ENCODE measurements at places on chromosomes 16 and 17.

DNA sequence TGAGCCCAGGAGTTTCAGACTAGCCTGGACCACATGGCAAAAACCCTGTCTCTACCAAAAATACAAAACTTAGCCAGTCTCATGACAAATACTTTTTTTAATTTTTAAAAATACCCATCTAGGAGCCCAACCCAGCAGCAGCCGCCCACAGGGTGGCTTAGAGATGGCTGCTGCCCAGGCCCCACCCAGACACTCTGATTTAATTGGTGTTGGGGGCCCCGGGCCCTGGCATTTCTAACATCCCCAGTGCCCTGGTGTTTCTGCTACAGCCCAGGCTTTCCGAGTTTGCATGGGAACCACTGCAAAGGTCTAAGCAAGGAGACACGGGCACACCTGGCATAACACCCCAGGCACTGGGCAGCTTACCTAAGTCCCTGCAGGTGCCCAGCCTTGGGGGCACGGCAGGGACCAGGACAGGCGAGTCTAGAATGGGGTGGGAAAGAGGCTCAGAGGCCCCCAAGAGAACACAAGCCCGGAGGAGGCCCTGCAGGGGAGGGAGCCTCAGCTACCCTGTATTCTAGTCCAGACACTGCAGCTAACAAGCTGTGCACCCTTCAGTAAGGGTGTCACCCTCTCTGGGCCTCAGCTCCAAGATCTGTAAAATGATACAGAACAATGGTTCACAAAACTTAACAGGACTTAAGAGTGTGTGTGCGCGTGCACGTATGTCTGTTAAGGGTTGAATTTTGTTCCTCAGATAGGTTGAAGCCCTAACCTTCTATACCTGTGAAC is 48.8 kb downstream of the RMI2 start:
- peak; percentile 42 for DNase-seq
- no peaks in the 10 kb centered on the region for H3K27me3 ChIP-seq
- no peaks in the 10 kb centered on the region for H3K36me3 ChIP-seq
- H3K4me3 ChIP-seq, result no peak overlapping the region
- peaks cover 9% of the 10 kb centered on the region for H3K4me1 ChIP-seq
- no peak overlapping the region for H3K27ac ChIP-seq

- H3K27ac ChIP-seq, result peak overlapping the region; percentile 45
- no peaks in the 10 kb centered on the region for H3K27me3 ChIP-seq
- no peaks in the 10 kb centered on the region for H3K36me3 ChIP-seq
- no peak for DNase-seq
- H3K4me1 ChIP-seq, result no peaks in the 10 kb centered on the region
Measured at GRCh38 chr17:66713533-66714042, 121.3 kb upstream of the CACNG5 start.

DNA sequence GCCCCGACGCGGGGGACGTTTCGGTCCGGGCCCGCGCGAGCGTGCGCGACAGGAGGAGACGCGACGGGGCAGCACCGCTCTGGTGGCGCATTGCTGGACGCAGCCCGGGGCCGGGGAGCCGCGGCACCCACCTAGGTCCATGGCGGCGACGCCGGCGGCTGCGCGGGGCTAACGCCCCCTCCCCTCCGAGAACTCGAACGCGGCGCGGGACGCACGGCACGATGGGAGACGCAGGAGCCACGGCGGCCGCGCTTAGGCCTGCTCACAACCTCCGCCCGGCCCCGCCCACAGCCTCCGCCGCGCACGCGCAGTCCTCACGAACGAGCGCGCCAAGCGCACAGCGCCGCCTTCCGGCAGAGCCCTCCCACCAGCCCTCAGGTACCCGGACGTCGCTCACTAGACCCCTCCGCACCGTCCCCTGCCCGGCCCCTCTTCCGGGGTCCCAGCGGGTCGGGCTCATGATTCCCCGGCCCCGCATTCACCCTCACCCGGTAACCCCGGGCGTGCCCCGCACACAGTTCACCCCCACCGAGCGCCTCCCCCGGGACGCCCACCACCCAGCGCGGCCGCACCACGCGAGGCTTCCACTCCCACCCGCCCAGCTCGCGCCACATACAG is at the start of gene GEMIN4:
GEMIN4 (minus strand) TSS at position 263 of the 618 bp plus-strand sequence; CDS start at position 141, 122 bp downstream.
- peak within 1 kb of the TSS; percentile 83 for H3K4me3 ChIP-seq
- H3K27me3 ChIP-seq, result no peaks in the 10 kb centered on the region
- H3K4me1 ChIP-seq, result peaks cover 28% of the 10 kb centered on the region
- peak within 1 kb of the TSS; percentile 55 for H3K27ac ChIP-seq
- no peaks in the 10 kb centered on the region for H3K36me3 ChIP-seq

DNA sequence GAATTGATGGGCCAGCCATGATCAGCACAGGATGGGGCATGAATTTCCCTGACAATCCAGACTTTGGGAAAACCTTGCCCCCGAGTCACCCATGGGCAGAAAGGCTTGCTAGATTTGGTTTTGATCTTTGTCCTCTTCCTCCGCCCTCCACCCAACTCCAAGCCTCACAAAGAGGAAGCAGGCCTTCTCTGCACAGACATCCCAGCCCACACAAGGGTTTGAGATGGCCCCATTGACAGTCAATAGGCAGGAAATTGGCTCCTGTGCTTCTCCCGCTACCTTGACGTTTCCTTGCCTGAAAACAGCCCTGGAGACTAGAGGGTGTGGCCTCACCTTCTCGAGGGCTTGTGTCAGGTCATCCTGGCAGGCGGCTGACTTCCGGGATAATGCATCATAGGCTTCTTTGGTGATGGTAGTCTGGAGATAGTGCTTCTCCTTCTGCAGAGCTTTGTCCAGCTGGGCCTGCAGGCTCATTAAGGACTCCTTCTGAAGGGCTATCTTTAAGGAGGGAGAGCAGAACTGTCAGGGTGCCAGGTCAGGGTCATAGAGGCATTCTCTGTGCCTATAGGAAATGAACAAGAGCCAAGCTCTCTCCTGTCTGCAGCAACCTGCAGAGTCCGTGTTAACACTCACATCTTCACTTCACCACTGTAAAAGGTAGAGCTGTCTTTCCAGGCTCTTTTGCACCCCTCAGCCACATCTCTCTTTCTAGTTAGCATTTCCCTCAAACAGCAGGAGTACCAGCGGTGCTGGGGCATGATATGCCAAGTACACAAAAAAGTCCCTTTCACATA is 32.2 kb downstream of the DHX38 start:
- H3K4me1 ChIP-seq, result peaks cover 9% of the 10 kb centered on the region
- DNase-seq, result no peak
- H3K27me3 ChIP-seq, result no peaks in the 10 kb centered on the region
- no peak overlapping the region for H3K4me3 ChIP-seq
- H3K36me3 ChIP-seq, result no peaks in the 10 kb centered on the region

GRCh38 chr16:83501481-83501880 is 306.3 kb upstream of the HSBP1 start:
- no peak overlapping the region for H3K4me3 ChIP-seq
- no peaks in the 10 kb centered on the region for H3K27me3 ChIP-seq
- no peak for DNase-seq
- no peak overlapping the region for H3K27ac ChIP-seq
- H3K36me3 ChIP-seq, result no peaks in the 10 kb centered on the region
- H3K4me1 ChIP-seq, result no peaks in the 10 kb centered on the region

- no peaks in the 10 kb centered on the region for H3K27me3 ChIP-seq
- no peak for DNase-seq
- H3K4me3 ChIP-seq, result no peak overlapping the region
- H3K36me3 ChIP-seq, result no peaks in the 10 kb centered on the region
- no peak overlapping the region for H3K27ac ChIP-seq
Measured at GRCh38 chr17:73030995-73031394, 61.5 kb downstream of the SLC39A11 start.

DNA sequence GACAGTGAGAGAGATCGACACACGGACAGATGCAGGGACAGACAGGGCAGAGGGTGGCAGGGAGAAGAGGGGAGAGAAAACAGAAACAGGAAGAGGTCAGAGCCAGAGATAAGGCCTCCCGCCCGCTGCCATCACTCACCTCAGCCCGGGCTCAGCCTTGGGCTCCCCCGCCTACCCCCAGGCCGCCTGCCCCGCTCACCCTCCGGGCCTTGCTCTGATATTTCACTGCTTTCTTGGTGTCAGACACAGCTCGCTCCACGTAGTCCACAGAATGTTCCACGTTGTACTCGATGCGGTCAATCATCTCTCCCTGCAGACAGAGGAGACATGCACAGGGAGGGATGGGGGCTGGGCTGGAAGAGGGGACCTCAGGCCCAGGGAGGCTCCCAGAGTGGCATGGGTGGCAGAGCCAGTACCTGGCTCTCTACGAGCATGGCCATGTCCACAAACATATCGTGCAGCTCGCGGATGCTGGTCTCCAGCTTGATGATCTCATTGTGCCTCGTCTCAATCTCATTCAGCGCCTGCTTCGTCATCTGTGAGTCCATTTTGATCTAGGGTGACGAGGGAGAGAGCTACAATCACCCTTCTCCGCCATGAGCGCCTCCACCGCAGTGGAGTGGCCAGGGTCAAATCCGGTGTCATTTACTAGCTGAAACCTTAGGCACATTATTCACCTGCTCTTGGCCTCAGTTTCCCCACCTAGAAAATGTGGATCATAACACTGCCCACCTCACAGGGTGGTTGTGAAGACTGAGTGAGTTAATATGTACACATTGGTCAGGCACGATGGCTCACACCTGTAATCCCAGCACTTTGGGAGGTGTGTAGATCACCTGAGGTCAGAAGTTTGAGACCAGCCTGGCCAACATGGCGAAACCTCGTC is 8.2 kb downstream of the HSD3B7 start:
- H3K4me1 ChIP-seq, result peaks cover 16% of the 10 kb centered on the region
- no peak for DNase-seq
- H3K36me3 ChIP-seq, result peaks cover 7% of the 10 kb centered on the region
- no peak overlapping the region for H3K27ac ChIP-seq
- peaks cover 3% of the 10 kb centered on the region for H3K27me3 ChIP-seq

DNA sequence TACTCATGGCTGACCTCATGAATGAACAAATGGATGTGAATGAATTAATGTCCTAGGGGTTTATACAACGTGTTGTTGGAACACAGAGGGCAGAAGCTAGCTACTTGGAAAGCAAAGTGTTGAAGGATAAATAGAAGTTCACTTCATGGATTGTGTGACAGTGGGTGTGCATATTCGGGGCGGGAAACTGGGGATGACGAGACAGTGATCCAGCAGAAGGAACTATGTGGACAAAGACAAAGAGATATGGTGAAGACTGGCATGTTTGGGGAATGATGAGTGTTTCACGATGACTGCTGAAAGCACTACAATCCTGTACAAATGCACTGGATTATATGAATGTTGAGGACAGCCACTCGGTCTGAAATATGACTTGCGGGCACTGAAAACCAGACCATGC is 250.5 kb upstream of the C16orf82 start:
- H3K27ac ChIP-seq, result no peak overlapping the region
- H3K4me3 ChIP-seq, result no peak overlapping the region

GRCh38 chr16:30896261-30896888 is at the start of gene CTF1:
Gene CTF1, plus strand, starts transcription at chr16:30896614. Its CDS starts 30 bp downstream, at chr16:30896644.
- peak; percentile 89 for DNase-seq
- H3K4me1 ChIP-seq, result peaks cover 71% of the 10 kb centered on the region
- no peaks in the 10 kb centered on the region for H3K27me3 ChIP-seq
- peak within 1 kb of the TSS; percentile 93 for H3K27ac ChIP-seq
- peaks cover 13% of the 10 kb centered on the region for H3K36me3 ChIP-seq

GRCh38 chr16:15752717-15753488 is 102.9 kb downstream of the NDE1 start:
- no peaks in the 10 kb centered on the region for H3K36me3 ChIP-seq
- DNase-seq, result no peak
- no peak overlapping the region for H3K27ac ChIP-seq

GRCh38 chr17:13599168-13599577 is 2.6 kb downstream of the HS3ST3A1 start:
- H3K36me3 ChIP-seq, result no peaks in the 10 kb centered on the region
- H3K4me1 ChIP-seq, result peaks cover 23% of the 10 kb centered on the region
- no peak for DNase-seq
- H3K27me3 ChIP-seq, result peaks cover 28% of the 10 kb centered on the region
- peak overlapping the region; percentile 86 for H3K27ac ChIP-seq
- H3K4me3 ChIP-seq, result no peak overlapping the region

DNA sequence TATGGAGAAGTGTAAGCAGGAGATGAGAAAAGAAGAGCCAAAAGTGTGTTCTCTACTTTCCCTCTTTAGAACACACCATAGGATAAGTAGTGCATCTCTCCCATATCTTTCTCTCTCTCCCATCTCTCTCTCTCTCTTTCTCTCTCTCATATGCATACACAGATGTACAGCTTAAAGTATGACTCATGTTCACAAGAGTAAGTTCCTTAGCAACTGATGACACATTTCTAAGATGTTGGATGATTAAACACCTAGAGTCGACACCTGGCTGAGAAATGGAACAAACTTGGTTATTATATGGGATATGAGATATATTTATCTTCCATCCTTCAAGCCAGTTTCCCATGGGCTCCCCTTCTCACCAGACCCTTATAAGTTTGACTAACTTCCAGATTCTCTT is 113.5 kb downstream of the TMEM132E start:
- H3K36me3 ChIP-seq, result no peaks in the 10 kb centered on the region
- H3K4me1 ChIP-seq, result no peaks in the 10 kb centered on the region
- H3K27me3 ChIP-seq, result peaks cover 29% of the 10 kb centered on the region
- no peak overlapping the region for H3K4me3 ChIP-seq
- no peak overlapping the region for H3K27ac ChIP-seq
- no peak for DNase-seq

- H3K27me3 ChIP-seq, result no peaks in the 10 kb centered on the region
- H3K36me3 ChIP-seq, result no peaks in the 10 kb centered on the region
- DNase-seq, result no peak
- peak overlapping the region; percentile 49 for H3K27ac ChIP-seq
- no peak overlapping the region for H3K4me3 ChIP-seq
- peaks cover 6% of the 10 kb centered on the region for H3K4me1 ChIP-seq
Measured at GRCh38 chr17:61289408-61290385, 109.9 kb upstream of the TBX2 start.

- DNase-seq, result no peak
Measured at GRCh38 chr16:56547120-56547948, 17.5 kb upstream of the MT4 start.

GRCh38 chr17:7323731-7324437 is 5.3 kb downstream of the NEURL4 start:
- peaks cover 2% of the 10 kb centered on the region for H3K4me1 ChIP-seq
- H3K36me3 ChIP-seq, result peaks cover 56% of the 10 kb centered on the region
- peak; percentile 90 for DNase-seq
- no peak overlapping the region for H3K27ac ChIP-seq
- H3K4me3 ChIP-seq, result no peak overlapping the region

DNA sequence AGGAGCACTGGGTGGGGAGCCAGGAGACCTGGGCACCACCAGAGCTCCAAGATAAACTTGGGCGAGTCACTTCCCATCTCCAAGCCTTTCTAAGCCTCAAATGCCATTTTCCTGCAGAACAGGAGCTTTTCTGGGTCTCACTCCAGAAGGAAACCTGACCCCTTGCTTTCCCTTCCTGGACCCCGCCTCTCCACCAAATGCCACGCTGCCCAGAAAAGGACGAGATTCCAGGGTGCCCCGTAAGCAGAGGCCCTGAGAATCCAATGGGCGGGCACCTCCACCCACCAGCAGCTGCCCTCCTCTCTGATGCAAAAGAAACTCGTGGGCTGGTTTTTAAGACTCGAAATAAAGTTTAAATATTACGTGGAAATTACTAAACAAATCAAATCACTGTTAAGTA is 31.3 kb downstream of the ZNF423 start:
- peaks cover 4% of the 10 kb centered on the region for H3K4me1 ChIP-seq
- no peaks in the 10 kb centered on the region for H3K36me3 ChIP-seq
- peak overlapping the region; percentile 62 for H3K27ac ChIP-seq
- H3K27me3 ChIP-seq, result no peaks in the 10 kb centered on the region

- H3K4me3 ChIP-seq, result no peak overlapping the region
- no peak overlapping the region for H3K27ac ChIP-seq
- H3K36me3 ChIP-seq, result no peaks in the 10 kb centered on the region
Measured at GRCh38 chr17:12619459-12620199, 46.1 kb upstream of the MYOCD start.
